ENCODE measurements at places on chromosomes 1 and 21. TPM values are rescaled to one million over a fixed set of nuclear protein-coding genes. Genes with fewer than 3 reads are reported as not detected.

- no peak for DNase-seq
These were observed 66.6 kb downstream of the BCAR3 start for GRCh38 chr1:93614986-93615581.

- no peak for DNase-seq
These were observed 61.3 kb downstream of the BCAR3 start for GRCh38 chr1:93620172-93620840.

- DNase-seq, result no peak
These were observed 2.5 kb downstream of the WLS start for GRCh38 chr1:68229650-68230483.

- no peak for DNase-seq
These were observed 5.9 kb downstream of the TTC39A start for GRCh38 chr1:51324251-51325010.

MPL gene
- 0.79 TPM for total RNA-seq
